ENCODE measurements at places on chromosomes 1 and 21. TPM values are rescaled to one million over a fixed set of nuclear protein-coding genes. Genes with fewer than 3 reads are reported as not detected.
A peak's percentile ranks its signal among the peaks of the same experiment; 100 is the strongest.

Gene OR2L13
- not detected for total RNA-seq

DNA sequence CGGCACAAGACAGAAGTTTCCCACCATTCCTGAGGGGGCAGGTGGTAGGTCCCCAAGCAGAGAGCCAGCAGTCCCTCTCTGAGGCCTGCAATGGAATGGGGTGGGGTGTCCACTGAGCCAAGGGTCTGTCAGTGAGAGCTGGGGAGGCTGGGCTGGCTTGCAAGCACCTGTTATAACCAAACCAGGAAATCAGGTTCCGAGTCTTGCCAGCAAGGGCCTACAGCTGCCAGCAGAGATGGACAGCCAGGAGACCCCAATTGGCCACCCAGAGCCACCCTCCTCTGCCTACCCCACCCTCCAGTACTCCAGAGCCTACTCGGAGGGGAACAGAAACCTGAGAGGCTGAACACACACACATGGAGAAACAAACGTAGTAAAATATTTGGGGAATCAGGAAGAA is 32.2 kb downstream of the PSEN2 start:
- peaks cover 8% of the 10 kb centered on the region for H3K36me3 ChIP-seq
- H3K4me1 ChIP-seq = peaks cover 13% of the 10 kb centered on the region

Gene PIGR
- total RNA-seq = not detected

- H3K4me3 ChIP-seq = no peak overlapping the region
- peaks cover 17% of the 10 kb centered on the region for H3K4me1 ChIP-seq
- no peak overlapping the region for H3K27ac ChIP-seq
- DNase-seq = no peak
Measured at GRCh38 chr1:238660849-238661248, 725.5 kb upstream of the CHRM3 start.

Gene UBL4B
- total RNA-seq = not detected

Gene SPSB1
- 173 TPM for total RNA-seq

GRCh38 chr1:205321162-205321958 is at the start of gene NUAK2:
Gene NUAK2, minus strand, starts transcription at chr1:205321745. Its CDS starts 117 bp downstream, at chr1:205321628.
- H3K27me3 ChIP-seq = peaks cover 4% of the 10 kb centered on the region
- H3K27ac ChIP-seq = peak within 1 kb of the TSS; percentile 83
- DNase-seq = no peak
- H3K4me3 ChIP-seq = peak within 1 kb of the TSS; percentile 94
- peaks cover 2% of the 10 kb centered on the region for H3K36me3 ChIP-seq
- H3K4me1 ChIP-seq = peaks cover 59% of the 10 kb centered on the region

DNA sequence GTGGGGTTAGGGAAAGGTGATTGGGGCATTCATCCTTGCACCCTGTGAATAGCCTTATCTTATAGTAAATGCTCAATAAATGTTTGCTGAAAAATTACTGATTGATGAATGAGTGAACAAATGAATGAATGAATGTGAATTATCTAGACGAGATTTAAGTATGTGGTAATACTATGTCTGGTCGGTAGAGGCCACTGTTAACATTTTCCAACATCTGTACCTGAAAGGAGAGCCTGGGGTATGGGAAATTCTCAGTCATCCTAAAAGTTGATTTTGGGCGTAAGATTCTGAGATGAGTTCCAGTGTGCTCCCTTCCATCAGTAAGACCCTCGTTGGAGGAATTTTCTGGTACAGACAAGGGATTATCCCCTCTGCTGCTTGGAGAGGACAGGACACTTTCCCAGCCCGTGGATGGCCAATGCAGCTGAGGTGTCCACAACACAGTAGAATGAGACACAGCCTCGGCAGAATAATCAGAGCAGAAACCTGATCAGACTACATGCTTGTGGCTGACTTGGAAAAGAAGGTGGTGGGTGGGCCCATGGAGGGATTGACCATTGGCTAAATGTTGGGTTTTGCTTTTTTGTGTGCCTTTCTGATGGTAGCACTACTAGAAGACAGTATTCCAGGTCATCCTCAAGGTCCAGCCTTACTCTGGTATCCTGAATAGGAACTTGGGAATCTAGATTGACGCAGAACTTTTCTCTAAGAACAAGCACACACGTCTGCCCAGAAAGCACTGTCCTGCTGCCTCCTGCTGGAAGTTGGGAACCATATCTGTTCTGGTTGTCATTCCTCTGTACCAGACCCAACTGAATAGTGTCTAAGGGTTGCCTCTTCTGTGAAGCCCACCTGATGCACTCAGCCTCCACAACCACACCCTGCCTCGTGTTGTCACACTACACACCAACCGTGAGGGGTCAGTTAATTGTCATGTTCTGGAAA is 262.0 kb downstream of the TNR start:
- no peaks in the 10 kb centered on the region for H3K4me1 ChIP-seq
- H3K27me3 ChIP-seq = peaks cover 19% of the 10 kb centered on the region
- no peak overlapping the region for H3K27ac ChIP-seq
- H3K4me3 ChIP-seq = no peak overlapping the region
- H3K36me3 ChIP-seq = no peaks in the 10 kb centered on the region

DNA sequence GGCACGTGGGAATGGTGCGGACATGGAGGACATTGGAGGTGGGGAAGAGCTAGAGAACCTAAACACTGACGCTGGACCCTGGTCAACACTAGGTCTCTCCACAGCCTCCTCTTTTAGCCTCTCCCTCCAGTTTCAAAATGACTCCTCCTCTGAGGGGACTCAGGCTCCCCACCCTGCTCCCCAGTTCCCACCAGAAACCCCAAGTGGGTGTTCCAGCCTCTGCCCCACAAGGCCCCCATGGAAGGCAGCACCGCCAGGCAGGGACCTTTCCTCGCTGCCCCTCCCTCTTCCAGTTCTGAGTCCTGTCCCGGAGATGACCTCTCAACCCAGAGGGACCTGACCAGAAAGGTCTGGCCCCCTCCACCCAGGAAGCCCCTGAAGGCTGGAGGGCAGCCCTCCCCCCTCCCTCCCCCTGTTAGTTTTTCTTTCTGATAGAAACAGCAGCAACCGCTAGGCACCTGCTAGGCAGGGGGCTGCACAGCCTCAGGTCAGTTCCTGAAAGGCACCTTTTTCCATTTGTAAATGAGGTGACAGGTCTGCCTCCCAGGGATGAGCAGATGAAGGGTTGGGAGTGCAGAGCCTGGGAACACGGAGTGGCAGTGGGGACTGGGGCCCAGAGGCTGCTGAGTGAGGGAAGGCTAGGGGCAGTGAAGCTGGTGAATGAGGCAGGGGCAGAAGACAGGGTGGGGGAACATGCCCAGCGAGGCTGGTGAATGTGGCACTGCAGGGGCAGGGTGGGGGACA is 9.3 kb upstream of the ITGB2 start:
- peaks cover 48% of the 10 kb centered on the region for H3K4me1 ChIP-seq
- H3K27me3 ChIP-seq = peaks cover 27% of the 10 kb centered on the region
- no peak overlapping the region for H3K27ac ChIP-seq
- H3K4me3 ChIP-seq = no peak overlapping the region

DNA sequence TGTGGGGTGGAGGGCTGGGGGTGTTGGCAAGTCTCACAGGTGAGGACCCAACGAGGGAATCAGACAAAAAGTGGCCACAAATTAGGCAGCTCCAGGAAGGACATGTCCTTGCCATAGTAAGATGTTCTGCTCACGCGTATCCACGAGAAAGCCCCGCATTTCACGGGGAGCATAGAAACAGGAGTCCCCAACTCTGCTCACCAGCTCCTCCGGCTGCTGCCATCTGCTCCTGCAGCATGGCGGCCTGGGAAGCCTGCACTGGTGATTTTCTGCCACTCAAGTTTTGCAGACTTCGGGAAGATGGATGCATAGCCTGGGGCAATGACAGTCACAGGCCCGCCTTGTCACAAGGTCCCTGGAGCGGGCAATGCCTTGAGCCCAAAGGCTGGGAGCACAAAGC is 9.3 kb downstream of the TCP10L start:
- H3K4me3 ChIP-seq = no peak overlapping the region
- no peaks in the 10 kb centered on the region for H3K36me3 ChIP-seq
- no peak for DNase-seq

DNA sequence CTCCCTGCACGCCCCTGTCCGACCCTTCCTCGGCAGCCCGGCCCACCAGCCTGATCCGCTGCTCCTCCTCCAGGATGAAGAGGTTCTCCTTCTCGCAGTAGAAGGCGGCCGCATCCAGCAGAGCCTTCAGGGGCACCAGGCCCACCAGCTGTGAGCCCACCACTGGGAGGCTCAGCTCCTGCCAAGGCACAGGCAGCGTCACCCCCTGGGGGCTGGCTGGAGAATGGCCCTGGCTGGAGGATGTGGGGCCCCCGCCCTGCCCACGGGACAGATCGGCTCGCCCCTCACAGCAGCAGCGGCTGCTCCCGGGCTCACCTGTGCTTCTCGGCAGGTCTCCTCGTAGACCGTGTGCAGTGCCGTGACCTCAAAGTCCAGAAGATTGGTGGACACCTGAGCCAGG is 5.3 kb downstream of the FTCD start:
- peak; percentile 93 for DNase-seq
- no peaks in the 10 kb centered on the region for H3K27me3 ChIP-seq
- no peak overlapping the region for H3K4me3 ChIP-seq
- H3K4me1 ChIP-seq = no peaks in the 10 kb centered on the region
- H3K36me3 ChIP-seq = no peaks in the 10 kb centered on the region

Gene RPE65
- total RNA-seq = not detected

DNA sequence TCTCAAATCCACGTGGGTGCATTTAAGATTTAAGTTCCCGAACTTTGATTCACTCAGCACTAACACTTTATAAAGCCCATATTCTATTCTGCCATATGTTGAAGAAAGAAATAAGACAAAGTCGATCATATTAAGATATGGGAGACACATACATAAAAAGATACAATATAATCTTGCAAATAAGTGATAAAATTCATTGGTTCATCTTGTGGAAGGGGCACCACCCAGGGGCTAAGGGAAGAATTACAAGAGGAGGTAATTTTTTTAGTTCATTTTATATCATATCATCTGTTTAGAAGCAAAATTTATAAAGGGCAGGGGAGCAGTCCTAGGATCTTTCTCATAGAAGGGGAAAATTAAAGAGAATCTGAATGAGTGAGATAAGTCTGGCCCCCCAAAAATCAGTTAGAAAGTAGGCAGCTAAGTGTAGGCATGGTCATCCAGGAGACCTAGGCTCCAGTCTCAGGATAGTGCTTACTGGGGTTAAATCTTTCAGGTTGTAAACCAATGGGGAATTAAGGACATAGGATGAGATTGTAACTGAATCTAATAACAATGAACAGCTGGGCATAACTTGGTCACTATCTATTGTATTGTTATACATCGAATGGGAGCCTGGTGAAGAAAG is 124.2 kb upstream of the L1TD1 start:
- peaks cover 8% of the 10 kb centered on the region for H3K4me1 ChIP-seq
- no peak for DNase-seq
- no peak overlapping the region for H3K27ac ChIP-seq
- peaks cover 2% of the 10 kb centered on the region for H3K36me3 ChIP-seq
- no peaks in the 10 kb centered on the region for H3K27me3 ChIP-seq

Gene KRTAP10-6
- total RNA-seq = not detected

Gene PTPN22
- total RNA-seq = not detected

DNA sequence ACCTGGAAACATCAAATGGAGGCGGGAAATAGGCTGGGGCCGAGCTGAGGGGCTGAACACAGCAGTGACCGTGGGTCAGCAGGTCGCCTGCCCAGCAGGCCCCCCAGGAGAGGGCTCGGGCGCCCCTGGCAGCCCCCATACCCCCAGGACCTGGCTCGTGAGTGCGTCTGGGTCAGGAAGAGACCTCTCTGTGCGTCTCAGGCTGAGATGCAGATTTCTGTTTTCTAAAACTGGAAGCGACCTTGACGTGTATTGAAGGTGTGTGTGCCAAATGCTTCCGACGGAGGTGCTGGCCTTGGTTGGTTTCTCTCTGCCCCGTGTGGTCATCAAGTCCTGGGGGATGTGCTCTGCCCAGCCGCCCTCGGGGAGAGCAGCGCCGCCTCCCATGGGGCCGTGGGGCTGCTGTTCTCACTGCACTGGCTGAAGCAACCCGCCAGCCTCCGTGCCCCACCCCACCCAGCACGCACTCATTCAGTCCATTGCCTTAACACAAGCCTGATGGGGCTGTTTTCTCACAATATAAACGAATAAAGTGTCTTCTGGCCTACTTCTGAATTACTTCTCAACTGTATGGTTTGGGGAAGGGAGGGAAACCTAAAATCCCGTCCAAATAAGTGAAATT is 7.4 kb downstream of the PEX10 start:
- no peaks in the 10 kb centered on the region for H3K27me3 ChIP-seq
- peak overlapping the region; percentile 83 for H3K27ac ChIP-seq
- H3K36me3 ChIP-seq = peaks cover 18% of the 10 kb centered on the region
- no peak for DNase-seq
- H3K4me1 ChIP-seq = peaks cover 27% of the 10 kb centered on the region
- no peak overlapping the region for H3K4me3 ChIP-seq

DNA sequence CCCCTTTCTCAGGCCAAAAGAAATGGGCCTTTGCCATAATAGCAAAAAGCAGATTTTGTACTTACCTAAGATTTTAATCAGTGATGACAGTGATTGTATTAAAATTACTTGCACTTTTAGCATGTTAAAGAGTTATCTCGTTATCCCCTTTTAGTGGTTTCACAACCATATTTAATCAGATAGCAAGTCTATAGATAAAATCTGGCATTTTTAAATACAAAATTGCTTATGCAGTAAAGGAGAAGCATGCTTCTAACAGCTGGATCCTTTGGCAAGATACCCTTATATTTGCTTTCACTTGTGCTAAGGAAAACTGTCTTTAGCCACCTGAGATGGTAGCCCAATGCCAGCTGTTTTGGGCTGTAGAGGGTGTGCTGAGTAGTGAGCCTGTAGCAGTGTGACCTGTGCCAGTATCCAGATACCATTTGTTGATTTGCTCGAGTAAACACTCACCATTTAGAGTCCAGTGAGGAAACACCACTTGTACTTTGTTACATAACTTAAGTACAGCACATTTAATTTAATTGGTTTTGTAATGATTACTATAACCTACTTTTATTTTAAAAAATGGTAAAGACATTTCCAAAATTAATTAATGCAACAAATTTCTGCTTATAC is 314.4 kb upstream of the ZP4 start:
- H3K27ac ChIP-seq = no peak overlapping the region
- H3K27me3 ChIP-seq = peaks cover 7% of the 10 kb centered on the region
- DNase-seq = no peak
- no peak overlapping the region for H3K4me3 ChIP-seq
- H3K4me1 ChIP-seq = no peaks in the 10 kb centered on the region

GRCh38 chr1:13950637-13951036 is 250.6 kb downstream of the PRDM2 start:
- no peak for DNase-seq
- no peak overlapping the region for H3K4me3 ChIP-seq
- no peaks in the 10 kb centered on the region for H3K4me1 ChIP-seq
- no peaks in the 10 kb centered on the region for H3K27me3 ChIP-seq

DNA sequence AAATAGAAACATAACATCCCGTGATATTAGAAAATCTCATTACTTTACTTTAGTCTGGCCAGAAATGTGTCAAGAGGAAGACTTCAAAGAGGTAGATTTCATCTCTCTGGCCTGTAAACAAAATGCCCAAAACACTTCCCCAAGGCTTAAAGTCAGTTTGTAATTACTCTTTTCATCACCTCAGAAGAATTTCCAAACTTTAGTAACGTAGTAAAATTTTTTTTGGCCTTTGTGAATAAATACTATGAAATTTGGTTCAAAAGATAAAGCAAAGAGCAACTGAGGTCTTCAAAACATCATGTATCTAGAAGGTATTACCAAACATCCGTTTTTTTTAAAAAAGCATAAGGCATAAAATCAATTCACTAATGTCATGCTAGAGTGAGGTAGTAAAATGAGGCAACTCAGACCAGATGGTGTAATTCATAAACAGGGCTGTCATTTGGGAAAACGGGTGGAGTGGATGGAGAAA is 51.4 kb downstream of the LEPR start:
- no peak for DNase-seq
- H3K36me3 ChIP-seq = no peaks in the 10 kb centered on the region
- no peak overlapping the region for H3K27ac ChIP-seq
- H3K27me3 ChIP-seq = no peaks in the 10 kb centered on the region
- H3K4me1 ChIP-seq = no peaks in the 10 kb centered on the region

GRCh38 chr1:70436622-70437251 is 25.7 kb downstream of the CTH start:
- DNase-seq = no peak
- no peak overlapping the region for H3K27ac ChIP-seq
- H3K27me3 ChIP-seq = no peaks in the 10 kb centered on the region
- H3K4me3 ChIP-seq = no peak overlapping the region
- peaks cover 35% of the 10 kb centered on the region for H3K36me3 ChIP-seq

Gene ZNF593OS
- total RNA-seq = not detected

Measured in chondrocyte (in vitro differentiated cells).